ENCODE measurements at places on chromosomes 4 and X.

DNA sequence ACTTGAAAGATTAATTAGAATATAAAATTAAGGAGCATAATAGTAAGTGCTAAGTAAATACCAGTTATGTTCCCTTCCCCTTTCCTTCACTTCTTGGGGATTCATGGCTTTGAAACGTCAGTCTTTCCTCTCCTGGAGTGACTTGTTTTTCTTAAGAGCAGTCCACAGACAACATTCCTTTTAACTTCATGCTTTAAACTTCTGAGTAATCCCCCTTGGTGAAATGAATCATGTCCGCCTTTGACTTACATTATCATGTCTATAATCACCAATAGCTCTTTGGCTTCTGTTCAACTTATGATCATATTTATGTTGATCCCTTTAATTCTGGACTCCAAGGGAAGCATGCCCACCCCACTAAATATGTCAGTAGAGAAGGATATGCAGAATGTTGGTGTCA is 1012.1 kb upstream of the SLIT2 start:
- DNase-seq: no peak

DNA sequence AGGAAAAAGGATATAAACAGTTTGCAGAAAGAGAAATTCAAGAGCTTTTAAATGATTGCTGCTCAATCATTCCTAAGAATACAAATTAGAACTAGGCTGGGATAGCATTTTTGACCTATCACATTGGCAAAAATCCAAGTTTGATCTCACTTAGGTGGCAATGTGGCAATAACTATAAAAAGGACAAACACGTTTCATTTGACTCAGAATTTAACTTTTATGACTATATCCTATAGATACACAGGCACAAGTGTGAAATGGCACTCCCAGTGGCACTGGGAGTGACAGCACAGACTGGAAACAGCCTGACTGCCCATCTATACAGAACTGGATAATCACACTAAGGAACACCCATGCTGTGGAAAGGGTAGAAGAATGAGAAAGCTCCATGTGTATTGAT is 11.1 kb downstream of the CENPU start:
- no peak for DNase-seq

- no peak for DNase-seq
Measured at GRCh38 chrX:38004046-38004445, 2.3 kb upstream of the SYTL5 start.

- no peak for DNase-seq
Measured at GRCh38 chrX:102546828-102547493, 30.4 kb upstream of the TMSB15A start.

DNA sequence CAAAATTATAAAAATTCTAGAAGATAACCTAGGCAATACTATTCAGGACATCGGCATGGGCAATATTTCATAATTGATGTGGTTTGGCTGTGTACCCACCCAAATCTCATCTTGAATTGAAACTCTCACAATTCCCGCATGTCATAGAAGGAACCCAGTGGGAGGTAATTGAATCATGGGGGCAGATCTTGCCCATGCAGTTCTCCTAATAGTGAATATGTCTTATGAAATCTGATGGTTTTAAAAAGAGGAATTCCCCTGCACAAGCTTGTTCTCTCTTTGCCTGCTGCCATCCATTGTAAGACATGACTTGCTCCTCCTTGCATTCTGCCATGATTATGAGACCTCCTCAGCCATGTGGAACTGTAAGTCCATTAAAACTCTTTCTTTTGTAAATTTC is 77.7 kb downstream of the DDX60 start:
- DNase-seq: no peak

DNA sequence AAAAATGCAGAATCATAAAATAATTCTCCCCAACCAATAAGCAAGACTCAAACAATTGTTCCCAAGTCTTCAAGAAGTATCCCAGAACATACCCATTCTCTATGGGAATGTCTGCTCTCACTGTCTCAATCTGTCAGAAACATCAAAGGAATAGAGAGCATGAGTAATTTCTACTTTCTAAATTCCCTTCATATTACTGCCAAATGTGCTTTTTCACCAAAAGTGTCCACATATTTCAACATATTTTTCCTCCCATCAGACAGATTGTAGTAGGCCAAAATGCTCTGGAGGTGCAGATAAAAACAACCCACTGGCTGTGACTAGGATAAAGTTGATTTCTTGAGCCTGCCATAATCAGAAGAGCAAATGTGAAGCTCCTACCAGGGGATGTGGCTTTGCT is 692.0 kb upstream of the FAM241A start:
- DNase-seq: no peak

GRCh38 chrX:103197721-103198306 is 17.1 kb upstream of the BEX4 start:
- DNase-seq: no peak

DNA sequence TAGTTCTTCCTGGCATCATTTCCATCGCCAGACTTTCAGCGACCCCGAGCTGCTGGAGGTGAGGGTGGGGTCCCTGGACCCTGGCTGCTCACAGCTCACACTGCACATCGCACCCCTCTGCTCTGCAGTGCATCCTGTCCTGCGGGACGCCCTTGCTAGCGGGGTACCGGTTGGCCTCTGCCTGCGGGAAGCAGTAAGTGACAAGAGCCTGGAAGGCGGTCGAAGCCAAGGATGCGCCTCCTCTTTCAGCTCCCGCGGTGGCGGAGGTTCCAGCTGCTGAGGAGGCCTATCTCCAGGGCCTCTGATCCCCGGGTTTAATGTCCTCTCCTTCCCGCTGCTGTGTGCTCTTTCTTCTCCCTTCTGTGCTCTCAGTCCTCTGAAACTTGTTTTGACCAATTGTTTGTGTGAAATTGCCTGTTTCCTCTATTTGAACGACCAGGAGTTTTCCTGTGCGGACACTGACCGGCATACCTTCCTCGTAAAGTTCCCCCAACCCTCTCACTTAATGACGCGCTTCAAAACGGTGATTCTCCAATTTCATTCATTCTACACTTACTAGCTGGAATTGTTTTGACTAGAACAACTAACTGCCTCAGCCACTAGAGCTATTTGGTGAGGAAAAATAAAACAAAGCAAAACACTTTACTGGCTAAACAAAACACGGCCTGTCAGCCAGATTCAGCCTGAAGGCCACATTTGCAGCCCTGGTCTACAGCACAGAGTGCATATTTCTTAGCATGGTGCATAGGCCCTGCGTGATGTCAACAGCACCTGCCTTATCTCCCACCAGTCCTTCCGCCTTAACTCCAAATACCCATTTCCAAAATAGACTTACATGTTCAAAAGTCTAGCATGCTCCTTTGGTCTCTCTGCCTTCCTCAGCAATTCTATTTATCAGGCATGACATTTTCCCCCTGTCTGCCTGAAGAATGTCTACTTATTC is 28.0 kb downstream of the MGAT4D start:
- no peak for DNase-seq
